ENCODE measurements at places on chromosomes 6 and 20. TPM values are rescaled to one million over a fixed set of nuclear protein-coding genes. Genes with fewer than 3 reads are reported as not detected.

- peaks cover 44% of the 10 kb centered on the region for H3K4me1 ChIP-seq
- no peaks in the 10 kb centered on the region for H3K27me3 ChIP-seq
- H3K27ac ChIP-seq: no peak overlapping the region
Observed at GRCh38 chr6:136745300-136745699, 47.0 kb downstream of the MAP3K5 start.

GRCh38 chr6:114747995-114748625 is 405.3 kb upstream of the HS3ST5 start:
- H3K4me1 ChIP-seq: no peaks in the 10 kb centered on the region
- no peaks in the 10 kb centered on the region for H3K36me3 ChIP-seq
- no peak overlapping the region for H3K27ac ChIP-seq
- H3K4me3 ChIP-seq: no peak overlapping the region

- H3K4me1 ChIP-seq: peaks cover 37% of the 10 kb centered on the region
- no peak for DNase-seq
- no peaks in the 10 kb centered on the region for H3K36me3 ChIP-seq
- H3K27ac ChIP-seq: peak overlapping the region; percentile 86
- no peak overlapping the region for H3K4me3 ChIP-seq
- no peaks in the 10 kb centered on the region for H3K27me3 ChIP-seq
Observed at GRCh38 chr6:138865480-138866109, 69.7 kb downstream of the ECT2L start.

- no peak overlapping the region for H3K4me3 ChIP-seq
- no peak for DNase-seq
- H3K4me1 ChIP-seq: peaks cover 14% of the 10 kb centered on the region
- H3K27me3 ChIP-seq: no peaks in the 10 kb centered on the region
Observed at GRCh38 chr6:105805501-105806023, 280.6 kb upstream of the PRDM1 start.

GRCh38 chr20:40521962-40522361 is 167.1 kb downstream of the MAFB start:
- no peak overlapping the region for H3K27ac ChIP-seq
- no peaks in the 10 kb centered on the region for H3K27me3 ChIP-seq
- DNase-seq: no peak
- H3K36me3 ChIP-seq: no peaks in the 10 kb centered on the region

GRCh38 chr6:27650620-27651370 is 177.9 kb upstream of the ZNF184 start:
- no peak overlapping the region for H3K27ac ChIP-seq
- no peaks in the 10 kb centered on the region for H3K4me1 ChIP-seq
- no peaks in the 10 kb centered on the region for H3K36me3 ChIP-seq
- H3K4me3 ChIP-seq: no peak overlapping the region

DNA sequence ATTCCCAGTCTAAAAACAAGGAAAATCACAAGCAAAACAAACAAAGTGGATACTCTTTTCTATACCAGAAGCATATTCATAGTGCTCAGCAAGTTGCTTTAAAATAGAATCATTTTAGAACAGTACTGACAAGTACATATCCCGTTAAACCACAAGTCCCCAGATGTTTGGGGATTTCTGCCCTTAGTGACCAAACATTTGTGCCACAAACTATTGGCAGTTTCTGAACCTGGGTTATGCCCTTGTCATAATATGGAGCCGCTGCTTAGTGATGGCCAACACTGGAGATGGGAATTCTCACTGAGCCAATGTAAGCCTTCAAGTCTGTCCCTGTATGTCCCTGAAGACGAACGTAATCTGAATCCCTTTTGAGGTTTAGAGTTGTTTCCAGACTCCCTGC is 436.7 kb upstream of the JAG1 start:
- H3K4me1 ChIP-seq: peaks cover 9% of the 10 kb centered on the region
- H3K4me3 ChIP-seq: no peak overlapping the region
- no peaks in the 10 kb centered on the region for H3K36me3 ChIP-seq
- no peaks in the 10 kb centered on the region for H3K27me3 ChIP-seq

- H3K4me1 ChIP-seq: peaks cover 17% of the 10 kb centered on the region
- H3K36me3 ChIP-seq: no peaks in the 10 kb centered on the region
- H3K27ac ChIP-seq: no peak overlapping the region
- H3K27me3 ChIP-seq: no peaks in the 10 kb centered on the region
Observed at GRCh38 chr20:5008759-5009158, 7.4 kb upstream of the SLC23A2 start.

DNA sequence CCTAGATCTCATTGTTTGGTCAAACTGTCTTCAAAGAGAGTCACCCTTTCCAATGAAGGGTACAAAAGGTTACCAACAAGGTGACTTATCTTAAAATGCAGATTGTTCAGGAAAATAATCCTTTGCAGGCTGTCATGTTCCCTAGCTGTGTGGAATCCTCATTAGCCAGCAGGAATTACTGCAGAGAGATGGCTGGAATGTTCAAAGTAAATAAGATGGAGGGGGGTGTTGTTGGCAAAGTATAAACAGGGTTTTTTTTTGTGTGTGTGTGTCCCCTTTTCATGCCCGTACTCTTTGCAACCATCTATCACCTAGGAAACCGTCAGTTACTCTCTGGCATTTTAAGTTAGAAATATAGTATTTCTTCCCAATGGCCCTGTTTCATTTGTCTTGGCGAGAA is 6.5 kb downstream of the NEDD9 start:
- H3K4me3 ChIP-seq: no peak overlapping the region
- no peak overlapping the region for H3K27ac ChIP-seq
- H3K36me3 ChIP-seq: peaks cover under 1% of the 10 kb centered on the region
- no peak for DNase-seq
- H3K27me3 ChIP-seq: no peaks in the 10 kb centered on the region

GRCh38 chr20:59820204-59821041 is 113.0 kb downstream of the SYCP2 start:
- no peak overlapping the region for H3K27ac ChIP-seq
- no peak overlapping the region for H3K4me3 ChIP-seq
- no peaks in the 10 kb centered on the region for H3K36me3 ChIP-seq
- peak; percentile 44 for DNase-seq
- peaks cover 2% of the 10 kb centered on the region for H3K27me3 ChIP-seq

DNA sequence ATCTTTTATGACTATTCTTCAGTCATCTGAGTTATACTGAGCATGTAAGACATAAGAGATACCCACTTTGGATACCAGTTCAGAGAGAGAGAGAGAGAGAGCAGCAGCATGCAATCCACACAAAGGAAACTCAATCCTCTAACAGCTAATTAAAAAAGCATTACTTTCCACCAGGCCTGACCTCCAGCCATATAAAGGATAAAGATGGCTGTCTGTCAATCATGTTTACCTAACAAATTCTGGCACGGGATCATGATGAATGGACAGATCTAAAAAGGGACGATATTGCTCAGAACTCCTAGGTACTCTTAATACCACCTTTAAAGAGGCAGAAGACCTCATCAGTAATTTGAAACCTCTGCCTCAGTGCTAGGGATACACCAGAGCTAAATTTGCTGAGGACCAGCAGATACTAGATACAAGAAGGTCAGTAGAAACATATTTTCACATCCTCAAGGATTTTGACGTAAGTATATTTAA is 159.2 kb downstream of the RPS12 start:
- no peak overlapping the region for H3K4me3 ChIP-seq
- no peaks in the 10 kb centered on the region for H3K36me3 ChIP-seq
- no peak for DNase-seq
- no peaks in the 10 kb centered on the region for H3K4me1 ChIP-seq
- H3K27me3 ChIP-seq: no peaks in the 10 kb centered on the region
- no peak overlapping the region for H3K27ac ChIP-seq

DNA sequence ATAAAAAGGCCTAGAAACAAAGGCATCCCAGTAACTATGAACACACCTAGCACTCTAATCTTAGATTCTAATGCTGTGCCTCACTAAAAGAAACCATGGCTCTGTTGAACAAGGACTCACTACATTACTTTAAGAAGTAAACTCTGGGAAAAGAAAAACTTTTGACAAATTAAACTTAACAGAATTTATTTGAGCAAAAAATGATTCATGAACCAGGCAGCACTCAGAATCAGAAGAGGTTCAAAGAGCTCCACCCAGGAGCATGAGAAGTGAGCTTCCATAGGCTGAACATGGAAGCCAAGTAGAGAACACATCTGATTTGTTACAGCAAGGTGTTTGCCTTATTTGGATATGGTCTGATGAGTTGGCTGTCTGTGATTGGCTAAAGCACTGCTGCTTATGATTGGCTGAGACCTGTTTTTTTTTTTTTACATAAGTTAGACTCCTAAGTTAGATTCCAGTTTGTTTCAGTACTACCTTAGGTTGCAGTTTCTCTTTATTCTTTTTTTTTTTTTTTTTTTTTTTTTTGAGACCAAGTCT is 343.6 kb upstream of the SASH1 start:
- no peaks in the 10 kb centered on the region for H3K27me3 ChIP-seq
- no peak for DNase-seq
- no peaks in the 10 kb centered on the region for H3K36me3 ChIP-seq
- H3K27ac ChIP-seq: no peak overlapping the region
- H3K4me3 ChIP-seq: no peak overlapping the region

DNA sequence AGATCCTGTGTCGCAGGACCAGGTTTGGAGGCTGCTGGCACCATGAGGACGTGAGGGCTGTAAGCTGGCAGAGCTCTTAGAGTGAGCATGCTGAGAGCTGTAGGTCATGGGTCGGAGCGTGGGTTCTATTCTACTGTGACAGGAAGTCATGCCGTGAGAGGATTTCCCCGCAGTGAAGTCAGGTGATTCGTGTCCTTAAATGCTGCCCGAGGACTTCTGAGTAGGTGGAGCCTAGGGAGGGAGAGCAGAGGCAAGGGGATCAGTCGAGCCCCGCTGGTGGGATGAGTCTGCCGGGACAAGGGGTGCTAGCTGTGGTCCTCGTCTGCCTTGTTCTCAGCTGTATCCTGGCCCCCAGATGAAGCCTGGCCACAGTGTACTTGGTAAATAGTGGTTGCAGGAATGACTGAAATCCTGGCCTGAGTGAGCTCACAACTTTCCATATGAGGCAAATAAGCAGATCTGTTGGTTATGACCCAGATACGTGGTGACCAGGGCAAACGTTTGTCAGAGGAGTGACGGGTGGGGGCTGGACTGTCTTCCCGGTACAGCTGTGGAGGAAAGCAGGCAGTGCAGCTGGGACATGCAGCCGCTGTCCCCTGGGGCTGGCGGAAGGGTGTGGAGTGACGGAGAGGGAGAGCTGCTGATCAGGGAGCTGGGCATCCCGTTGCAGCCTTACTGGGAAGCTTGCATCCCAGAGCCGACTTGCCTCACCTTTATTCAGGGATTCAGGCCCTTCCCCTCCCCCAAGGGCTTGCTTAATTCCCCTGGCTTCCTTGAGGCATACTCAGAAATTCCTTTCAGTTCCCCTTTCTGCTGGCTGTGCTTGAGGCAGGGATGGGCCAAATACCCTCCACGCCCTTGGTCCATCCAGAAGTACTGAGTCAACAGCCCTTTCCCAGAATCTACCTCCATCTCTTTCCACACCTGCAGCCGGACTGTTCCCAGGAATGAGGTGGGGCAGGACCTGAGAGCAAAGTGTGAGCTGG is 250.9 kb upstream of the RREB1 start:
- peaks cover 12% of the 10 kb centered on the region for H3K4me1 ChIP-seq
- no peaks in the 10 kb centered on the region for H3K27me3 ChIP-seq
- H3K36me3 ChIP-seq: no peaks in the 10 kb centered on the region
- H3K27ac ChIP-seq: peak overlapping the region; percentile 27

- H3K4me3 ChIP-seq: no peak overlapping the region
- H3K27ac ChIP-seq: no peak overlapping the region
- no peaks in the 10 kb centered on the region for H3K4me1 ChIP-seq
- H3K27me3 ChIP-seq: no peaks in the 10 kb centered on the region
Observed at GRCh38 chr6:162922563-162923166, 194.9 kb downstream of the PACRG start.

GRCh38 chr6:96876886-96877545 is 20.7 kb downstream of the NDUFAF4 start:
- H3K36me3 ChIP-seq: no peaks in the 10 kb centered on the region
- no peak overlapping the region for H3K4me3 ChIP-seq
- H3K4me1 ChIP-seq: no peaks in the 10 kb centered on the region

DNA sequence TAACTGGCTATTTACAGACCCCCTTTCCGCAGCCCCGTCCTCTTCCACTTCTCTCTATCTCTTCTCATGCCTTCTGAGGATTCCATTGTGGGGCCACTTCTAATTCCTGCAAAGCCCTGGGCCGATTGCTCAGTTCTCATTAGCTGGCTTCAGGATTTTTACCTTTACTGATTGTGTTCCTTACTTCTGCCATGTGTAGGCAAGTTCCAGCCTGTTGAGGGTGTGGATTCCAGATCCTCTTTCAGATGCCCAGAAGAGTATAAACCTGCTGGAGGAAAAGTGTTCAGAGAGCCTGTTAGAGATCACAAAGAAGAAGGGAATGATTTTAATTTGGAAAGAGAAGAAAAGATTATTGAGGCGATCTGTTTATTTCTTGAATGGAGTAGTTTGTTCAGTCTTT is 5.4 kb downstream of the DSE start:
- H3K36me3 ChIP-seq: no peaks in the 10 kb centered on the region
- DNase-seq: no peak
- no peak overlapping the region for H3K27ac ChIP-seq
- no peaks in the 10 kb centered on the region for H3K4me1 ChIP-seq
- H3K4me3 ChIP-seq: no peak overlapping the region
- H3K27me3 ChIP-seq: no peaks in the 10 kb centered on the region

The DEFB116 gene
- not detected for total RNA-seq

The FAM162B gene
- total RNA-seq: 2.9 TPM

The OTOR gene
- not detected for total RNA-seq

The CTAGE9 gene
- not detected for total RNA-seq

The PPARD gene
- total RNA-seq: 15.2 TPM

The ADGRF5 gene
- 27.1 TPM for total RNA-seq
